ENCODE measurements at places on chromosomes 7 and 10. TPM values are rescaled to one million over a fixed set of nuclear protein-coding genes. Genes with fewer than 3 reads are reported as not detected.

DNA sequence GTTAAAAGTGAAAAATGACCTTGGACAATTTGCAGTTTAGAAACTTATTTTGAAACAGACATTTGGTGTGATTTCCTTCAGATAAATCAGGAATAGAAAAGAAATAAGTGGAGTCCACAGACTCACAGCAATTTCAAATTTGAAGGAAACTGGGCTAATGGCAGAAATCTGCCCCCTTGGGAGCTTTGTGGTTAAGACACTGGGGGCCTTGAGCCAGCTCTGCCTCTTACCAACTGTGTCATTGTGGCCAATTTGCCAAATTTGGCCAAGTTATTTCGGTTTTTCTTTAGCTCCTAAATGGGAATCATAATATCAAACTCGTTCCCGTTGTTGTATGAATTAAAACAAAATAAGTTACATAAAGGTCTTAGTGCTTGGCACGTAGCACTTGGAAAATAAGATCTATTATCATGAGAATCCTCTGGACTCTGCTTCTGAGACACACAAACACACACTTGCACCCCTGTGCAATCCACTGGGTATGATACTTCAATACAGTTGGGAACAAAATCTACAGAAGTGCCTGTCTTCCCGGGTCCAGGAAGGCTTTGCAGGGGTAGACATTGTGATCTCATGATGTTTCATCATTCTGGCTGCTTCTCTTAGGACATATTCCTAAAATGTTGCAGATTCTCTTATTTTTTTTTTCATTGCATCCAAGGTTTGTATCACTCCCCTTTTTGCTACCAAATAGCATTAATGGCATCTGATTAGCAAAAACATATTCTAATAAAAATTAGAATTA lies 4.9 kb downstream of the ARMC3 start:
- no peaks in the 10 kb centered on the region for H3K4me1 ChIP-seq
- no peak for DNase-seq
- peak overlapping the region; percentile 16 for H3K4me3 ChIP-seq
- peak overlapping the region; percentile 6 for H3K27ac ChIP-seq
- H3K27me3 ChIP-seq: no peaks in the 10 kb centered on the region
- no peaks in the 10 kb centered on the region for H3K36me3 ChIP-seq

- peaks cover 5% of the 10 kb centered on the region for H3K4me1 ChIP-seq
- H3K27me3 ChIP-seq: no peaks in the 10 kb centered on the region
- no peaks in the 10 kb centered on the region for H3K36me3 ChIP-seq
- no peak overlapping the region for H3K4me3 ChIP-seq
Measured at GRCh38 chr7:1694611-1695511, 24.8 kb downstream of the ELFN1 start.

The CRYGN gene
- not detected for total RNA-seq

The SPRN gene
- not detected for total RNA-seq

GRCh38 chr7:36971515-36972139 lies 247.3 kb upstream of the AOAH start:
- no peak for DNase-seq
- peak overlapping the region; percentile 19 for H3K27ac ChIP-seq
- H3K36me3 ChIP-seq: no peaks in the 10 kb centered on the region
- H3K4me3 ChIP-seq: no peak overlapping the region

DNA sequence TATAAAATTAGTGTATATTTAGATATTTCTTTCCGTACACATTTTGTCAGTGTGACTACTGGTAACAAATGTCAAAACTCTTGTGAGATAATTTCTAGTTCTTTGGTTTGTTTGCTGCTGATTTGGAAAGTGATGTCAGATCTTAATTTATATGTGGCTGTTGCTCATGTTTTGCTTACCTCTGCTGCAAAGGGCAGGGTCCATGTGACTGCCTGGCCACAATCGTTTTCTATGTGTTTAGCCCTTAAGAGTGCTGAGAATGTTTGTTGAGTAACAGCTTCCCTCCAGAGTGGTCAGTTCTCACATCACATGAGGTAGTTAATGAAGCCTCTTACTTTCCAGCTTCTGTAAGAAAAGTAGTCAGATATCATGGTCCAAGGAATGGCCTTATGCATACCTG lies 4.2 kb downstream of the NRBF2 start:
- DNase-seq: no peak
- no peak overlapping the region for H3K27ac ChIP-seq
- no peaks in the 10 kb centered on the region for H3K36me3 ChIP-seq
- peaks cover 30% of the 10 kb centered on the region for H3K4me1 ChIP-seq

- DNase-seq: no peak
- H3K4me1 ChIP-seq: peaks cover 6% of the 10 kb centered on the region
- H3K4me3 ChIP-seq: no peak overlapping the region
Measured at GRCh38 chr10:70729763-70730357, 55.3 kb downstream of the TBATA start.

- H3K4me1 ChIP-seq: peaks cover 6% of the 10 kb centered on the region
- no peaks in the 10 kb centered on the region for H3K27me3 ChIP-seq
- no peak for DNase-seq
- no peak overlapping the region for H3K4me3 ChIP-seq
- no peak overlapping the region for H3K27ac ChIP-seq
Measured at GRCh38 chr7:71186535-71187057, 54.7 kb downstream of the GALNT17 start.

The NKX2-3 gene
- not detected for total RNA-seq

The CDK1 gene
- total RNA-seq: 44.6 TPM

The CEP55 gene
- 23.7 TPM for total RNA-seq

- H3K4me1 ChIP-seq: peaks cover 20% of the 10 kb centered on the region
- H3K27me3 ChIP-seq: no peaks in the 10 kb centered on the region
- DNase-seq: no peak
Measured at GRCh38 chr7:107857541-107857912, 33.5 kb upstream of the DLD start.

DNA sequence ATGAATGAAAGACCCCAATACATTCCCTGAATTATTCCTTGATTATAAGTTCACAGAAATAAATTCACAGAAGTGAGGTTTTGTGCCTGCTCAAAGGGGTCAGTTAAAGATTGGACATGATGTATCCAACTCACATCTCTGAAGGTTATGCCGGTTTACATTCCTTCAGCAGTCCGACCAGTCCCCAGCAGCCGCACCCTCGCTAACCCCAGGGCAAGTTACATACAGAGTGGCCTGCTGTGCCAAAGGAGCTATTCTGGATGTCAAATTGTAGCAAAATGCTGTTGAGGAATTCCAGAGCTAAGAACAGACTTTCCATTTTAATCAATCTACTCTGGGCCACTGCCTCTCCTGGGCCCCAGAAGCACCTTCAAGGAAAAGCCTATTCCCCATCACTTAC lies 20.3 kb downstream of the PSAP start:
- H3K27me3 ChIP-seq: no peaks in the 10 kb centered on the region
- H3K36me3 ChIP-seq: peaks cover 26% of the 10 kb centered on the region
- H3K27ac ChIP-seq: no peak overlapping the region
- peaks cover 13% of the 10 kb centered on the region for H3K4me1 ChIP-seq

The ANKRD61 gene
- not detected for total RNA-seq

GRCh38 chr10:52368725-52369124 lies 54.6 kb downstream of the DKK1 start:
- H3K36me3 ChIP-seq: no peaks in the 10 kb centered on the region
- no peaks in the 10 kb centered on the region for H3K27me3 ChIP-seq
- no peak overlapping the region for H3K27ac ChIP-seq
- H3K4me1 ChIP-seq: no peaks in the 10 kb centered on the region
- DNase-seq: no peak

- H3K27ac ChIP-seq: no peak overlapping the region
- H3K27me3 ChIP-seq: no peaks in the 10 kb centered on the region
- DNase-seq: no peak
- peaks cover 7% of the 10 kb centered on the region for H3K4me1 ChIP-seq
- H3K4me3 ChIP-seq: no peak overlapping the region
- no peaks in the 10 kb centered on the region for H3K36me3 ChIP-seq
Measured at GRCh38 chr7:3439333-3440030, 138.4 kb downstream of the SDK1 start.

The TMEM120A gene
- total RNA-seq: 21.0 TPM

- H3K4me1 ChIP-seq: no peaks in the 10 kb centered on the region
- no peak overlapping the region for H3K27ac ChIP-seq
- no peaks in the 10 kb centered on the region for H3K27me3 ChIP-seq
- no peak for DNase-seq
- H3K36me3 ChIP-seq: no peaks in the 10 kb centered on the region
Measured at GRCh38 chr10:130254243-130254642, 118.1 kb downstream of the GLRX3 start.

DNA sequence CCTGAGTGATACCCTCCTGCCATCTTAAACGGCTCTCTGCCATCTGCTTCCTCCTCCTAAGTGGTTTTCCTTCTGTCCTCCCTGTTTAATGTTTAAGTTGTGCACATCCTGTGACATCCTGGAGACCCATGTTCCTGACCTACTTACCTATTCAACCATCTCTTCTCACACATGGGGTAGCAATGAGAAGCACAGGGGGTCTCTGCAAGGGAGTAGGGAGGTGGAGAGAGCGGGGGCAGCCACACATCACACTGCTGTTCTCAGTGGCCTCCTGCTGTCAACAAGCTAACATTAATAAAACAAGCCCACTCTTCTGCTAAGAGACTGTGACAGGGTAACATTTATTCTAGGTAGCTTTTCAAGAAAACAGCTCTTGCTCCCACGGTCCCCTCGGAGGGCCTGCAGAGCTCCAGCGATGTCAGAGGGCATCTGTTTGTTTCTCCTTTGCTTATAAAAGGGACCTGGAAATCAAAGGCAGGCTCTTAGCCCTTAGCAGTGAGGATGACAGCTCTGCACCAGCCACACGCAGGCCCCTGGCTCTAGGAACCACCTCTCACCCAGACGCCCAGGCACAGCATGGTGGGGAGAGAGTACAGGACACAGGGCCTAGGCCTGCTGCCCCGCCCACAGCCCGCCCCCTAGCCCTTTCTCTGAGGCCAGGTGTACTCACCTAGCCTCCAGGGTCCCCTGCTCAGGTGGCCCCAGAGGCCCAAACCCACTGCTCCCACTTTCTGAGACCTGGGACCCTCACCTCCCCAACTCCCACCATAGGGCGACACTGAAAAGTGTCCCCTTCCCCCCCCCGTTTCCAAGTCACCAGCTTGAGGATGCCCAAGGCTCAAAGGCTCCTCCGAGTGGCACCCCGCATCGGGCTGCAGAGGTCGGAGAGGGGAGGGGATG lies 943 bp upstream of the SLC18A2 start:
- no peak for DNase-seq
- peaks cover 93% of the 10 kb centered on the region for H3K27me3 ChIP-seq
- H3K4me1 ChIP-seq: peaks cover 7% of the 10 kb centered on the region
- no peaks in the 10 kb centered on the region for H3K36me3 ChIP-seq

GRCh38 chr7:127608446-127608845 lies 9.5 kb downstream of the PAX4 start:
- DNase-seq: no peak
- H3K4me3 ChIP-seq: no peak overlapping the region
- no peak overlapping the region for H3K27ac ChIP-seq
- no peaks in the 10 kb centered on the region for H3K27me3 ChIP-seq
- H3K4me1 ChIP-seq: no peaks in the 10 kb centered on the region

DNA sequence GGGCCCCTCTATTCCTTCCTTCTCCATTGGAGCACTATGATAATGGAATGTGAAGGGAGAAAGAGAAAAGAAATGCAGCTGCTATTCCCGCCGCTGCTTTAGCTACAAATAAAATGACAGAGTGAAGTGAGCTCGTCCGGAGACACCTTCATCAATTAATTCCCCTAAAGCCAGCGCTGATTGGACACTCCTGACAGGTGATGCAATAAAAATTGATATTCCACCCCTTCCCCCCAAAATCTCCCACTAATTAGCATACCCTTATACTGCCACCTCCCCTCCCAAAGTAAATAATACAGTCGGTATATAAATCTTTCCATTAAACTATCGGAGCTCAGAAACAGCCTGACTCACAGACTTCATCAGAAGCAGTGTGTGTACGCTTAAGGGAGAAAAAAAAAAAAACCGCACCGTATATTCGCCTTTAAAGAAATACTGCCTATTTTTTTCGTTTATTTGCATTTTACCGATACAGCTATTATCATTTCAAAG lies 7.3 kb downstream of the SKIDA1 start:
- peaks cover 32% of the 10 kb centered on the region for H3K27me3 ChIP-seq
- H3K36me3 ChIP-seq: no peaks in the 10 kb centered on the region
- no peak for DNase-seq
- H3K4me1 ChIP-seq: peaks cover 92% of the 10 kb centered on the region
- peak overlapping the region; percentile 100 for H3K27ac ChIP-seq

- H3K4me1 ChIP-seq: peaks cover 5% of the 10 kb centered on the region
- H3K27me3 ChIP-seq: no peaks in the 10 kb centered on the region
- no peak overlapping the region for H3K27ac ChIP-seq
- H3K36me3 ChIP-seq: no peaks in the 10 kb centered on the region
- H3K4me3 ChIP-seq: no peak overlapping the region
- no peak for DNase-seq
Measured at GRCh38 chr7:158274996-158275395, 312.6 kb downstream of the PTPRN2 start.

The IGFBP1 gene
- not detected for total RNA-seq

GRCh38 chr10:128066870-128067382 lies 59.3 kb downstream of the MKI67 start:
- no peak overlapping the region for H3K4me3 ChIP-seq
- DNase-seq: no peak
- H3K36me3 ChIP-seq: peaks cover 10% of the 10 kb centered on the region
- no peaks in the 10 kb centered on the region for H3K27me3 ChIP-seq
- peaks cover 58% of the 10 kb centered on the region for H3K4me1 ChIP-seq

- DNase-seq: no peak
- no peaks in the 10 kb centered on the region for H3K27me3 ChIP-seq
- H3K27ac ChIP-seq: no peak overlapping the region
- H3K4me3 ChIP-seq: no peak overlapping the region
- H3K4me1 ChIP-seq: peaks cover 7% of the 10 kb centered on the region
Measured at GRCh38 chr7:155756322-155756721, 55.9 kb downstream of the SHH start.

- H3K4me1 ChIP-seq: no peaks in the 10 kb centered on the region
- no peaks in the 10 kb centered on the region for H3K27me3 ChIP-seq
- H3K4me3 ChIP-seq: no peak overlapping the region
Measured at GRCh38 chr10:4453276-4453675, 372.7 kb upstream of the AKR1E2 start.

GRCh38 chr10:8380833-8381496 lies 326.5 kb downstream of the GATA3 start:
- no peak overlapping the region for H3K27ac ChIP-seq
- no peak for DNase-seq
- no peaks in the 10 kb centered on the region for H3K36me3 ChIP-seq
